ENCODE measurements at places on chromosomes 16 and 17.

DNA sequence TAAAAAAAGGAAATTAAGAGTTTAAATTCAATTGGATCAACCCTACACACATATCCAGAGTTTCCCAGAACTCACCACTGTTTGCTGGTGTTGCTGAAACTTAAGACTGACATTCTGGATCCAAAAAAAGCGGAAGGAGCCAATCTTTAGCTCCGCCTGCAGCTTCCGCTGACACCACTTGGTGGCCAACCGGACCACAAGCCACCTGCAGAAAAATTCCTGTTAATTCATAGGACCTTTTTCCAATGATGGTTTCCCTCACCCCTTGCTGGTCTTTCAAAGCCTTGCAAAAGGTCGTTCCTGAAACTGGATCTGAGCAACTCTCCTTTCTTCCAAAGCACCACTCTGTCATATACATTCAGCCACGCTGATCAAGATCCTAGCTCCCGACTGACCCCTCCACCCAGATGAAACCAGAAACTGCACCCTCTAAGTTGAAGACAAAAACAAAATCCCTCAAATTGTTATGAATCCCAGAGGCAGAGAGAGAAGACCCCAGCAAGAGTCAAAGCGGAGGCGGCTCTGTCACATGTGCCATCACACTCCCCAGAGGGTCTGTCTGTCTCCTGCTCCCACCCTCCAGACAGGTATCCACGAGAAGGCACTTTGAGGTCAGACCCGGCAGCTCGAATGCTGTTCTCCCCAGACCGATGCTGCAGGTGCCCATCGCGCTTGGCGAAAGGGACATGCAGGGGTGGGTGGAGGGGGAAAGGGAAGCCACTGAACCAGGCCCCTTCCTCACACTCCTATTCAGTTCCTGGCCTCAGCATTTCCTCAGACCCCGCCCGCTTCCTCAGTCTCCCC, 773 bp downstream of the BLTP2 start:
- peak; percentile 34 for DNase-seq

DNA sequence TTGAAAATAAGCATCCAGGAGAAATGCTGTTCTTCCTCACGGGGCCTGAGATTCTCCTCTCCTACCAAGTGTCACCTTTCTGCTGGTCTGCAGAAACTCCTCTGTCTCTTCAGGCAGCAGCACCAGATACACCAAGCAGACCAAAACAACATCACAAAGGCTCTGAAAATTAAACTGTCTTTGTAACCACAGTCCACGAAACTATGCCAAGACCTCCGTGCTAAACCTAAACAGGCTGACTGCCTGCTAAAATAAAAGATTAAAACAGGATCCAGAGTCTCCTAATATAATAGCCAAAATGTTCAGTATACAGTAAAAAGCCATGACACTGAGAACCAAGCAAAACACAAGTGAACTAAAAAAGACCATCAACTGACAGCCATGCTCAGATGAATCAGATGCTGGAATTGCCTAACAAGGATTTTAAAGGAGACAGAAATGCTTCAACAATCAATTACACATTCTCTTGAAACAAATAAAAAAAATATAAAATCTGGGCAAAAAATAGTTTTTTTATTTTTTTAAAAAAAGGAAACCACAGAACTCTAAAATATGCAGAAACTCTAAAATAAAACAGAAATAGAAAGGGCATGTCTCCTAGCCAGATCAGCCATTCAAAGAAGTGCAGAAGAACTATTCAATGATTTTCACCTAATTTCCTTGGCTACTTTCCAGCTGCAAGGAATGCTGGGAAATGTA, 50.3 kb upstream of the TOX3 start:
- DNase-seq: no peak

GRCh38 chr16:27242398-27242797, 26.2 kb downstream of the NSMCE1 start:
- DNase-seq: no peak

DNA sequence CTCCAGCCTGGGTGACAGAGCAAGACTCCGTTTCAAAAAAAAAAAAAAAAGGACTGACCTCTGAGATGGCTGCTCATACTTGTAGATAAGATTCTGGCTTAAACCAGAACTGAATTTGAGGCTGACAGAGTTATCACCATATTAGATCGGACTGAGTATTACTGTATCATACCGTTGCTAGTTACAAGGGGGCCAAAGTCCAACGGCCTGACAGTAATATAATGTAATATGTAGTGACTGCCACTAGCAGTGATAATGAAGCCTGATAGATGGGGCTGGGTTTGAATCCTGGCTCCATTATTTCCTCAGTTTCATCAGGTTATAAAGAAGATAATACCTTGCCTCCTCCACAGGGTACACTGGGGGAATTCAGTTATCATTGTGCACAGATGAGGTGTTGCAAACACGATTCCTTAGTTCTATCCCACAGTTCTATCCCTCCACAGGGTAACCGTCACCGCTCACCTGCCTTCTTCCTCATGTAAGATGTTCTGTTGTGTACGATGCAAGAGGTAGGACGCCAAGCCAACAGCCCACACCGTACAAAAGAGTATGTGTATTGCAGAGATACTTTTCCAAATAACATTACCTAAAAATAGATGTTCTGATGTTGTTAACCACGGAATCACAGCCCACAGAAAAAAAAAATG, 5.2 kb downstream of the TMEM220 start:
- DNase-seq: no peak

- DNase-seq: no peak
Measured at GRCh38 chr16:27230562-27231001, 27.3 kb downstream of the KDM8 start.

DNA sequence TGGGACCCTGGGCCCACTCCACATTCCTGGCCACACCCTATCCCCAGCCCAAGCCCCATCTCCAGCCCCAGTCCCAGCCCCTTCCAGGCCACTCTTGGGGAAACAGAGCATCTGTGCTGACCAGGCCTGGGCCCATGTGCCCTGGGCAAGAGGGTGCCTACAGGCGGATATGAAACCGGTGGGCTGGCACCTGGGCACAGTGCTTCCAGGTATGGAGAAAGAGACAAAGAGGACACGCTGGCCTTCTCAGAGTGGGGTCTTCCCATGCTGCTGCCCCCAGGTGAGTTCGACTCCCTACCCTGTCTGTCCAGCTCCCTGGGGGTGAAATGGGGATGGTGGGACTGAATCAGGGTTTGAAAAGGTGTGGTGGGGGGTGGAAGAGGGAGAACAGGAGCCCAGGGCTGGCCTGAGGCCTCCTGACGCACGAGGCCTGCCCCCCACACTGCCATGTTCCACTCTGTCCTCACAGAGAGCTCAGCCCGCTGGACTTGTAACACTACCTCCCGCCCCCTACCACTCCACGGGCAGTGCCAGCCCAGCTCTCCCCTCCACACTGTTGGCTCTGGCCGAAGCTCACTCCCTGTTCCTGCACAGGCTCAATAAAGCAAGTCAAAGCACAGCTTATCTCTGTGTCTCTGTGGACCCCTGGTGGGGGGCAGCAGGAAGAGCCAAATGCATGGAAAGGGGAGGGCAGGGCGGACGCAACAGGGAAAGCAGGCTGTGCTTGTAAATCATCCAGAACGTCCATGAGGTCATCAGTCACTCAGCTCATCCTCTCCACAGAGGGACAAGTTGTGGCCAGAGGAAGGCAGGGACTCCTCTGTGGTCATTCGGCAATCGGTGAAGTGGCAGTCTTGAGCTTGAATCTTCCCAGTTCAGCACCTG, 71.1 kb upstream of the TMEM97 start:
- no peak for DNase-seq

GRCh38 chr17:49381033-49381432, 19.0 kb upstream of the ZNF652 start:
- no peak for DNase-seq

DNA sequence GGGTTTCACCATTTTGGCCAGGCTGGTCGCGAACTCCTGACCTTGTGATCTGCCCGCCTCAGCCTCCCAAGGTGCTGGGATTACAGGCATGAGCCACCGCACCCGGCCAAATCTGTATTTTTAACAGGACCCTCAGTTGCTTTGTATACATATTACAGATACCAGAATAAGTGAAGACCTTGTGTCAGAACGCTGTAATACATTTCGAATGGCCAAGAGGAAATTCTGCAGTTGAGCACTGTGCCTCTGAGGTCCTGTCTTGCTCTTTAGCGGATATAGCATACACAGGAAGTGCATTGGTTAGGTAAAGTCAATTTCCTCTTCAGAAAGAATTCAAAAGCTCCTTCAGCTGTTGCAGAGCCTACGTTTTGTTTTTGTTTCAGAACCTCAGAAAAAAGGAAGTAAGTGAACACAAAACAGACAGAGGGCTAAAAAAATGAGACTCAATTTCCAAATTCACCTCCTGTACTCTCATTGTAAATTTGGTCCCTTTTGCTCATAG, 15.7 kb downstream of the CRLF3 start:
- DNase-seq: peak; percentile 46

DNA sequence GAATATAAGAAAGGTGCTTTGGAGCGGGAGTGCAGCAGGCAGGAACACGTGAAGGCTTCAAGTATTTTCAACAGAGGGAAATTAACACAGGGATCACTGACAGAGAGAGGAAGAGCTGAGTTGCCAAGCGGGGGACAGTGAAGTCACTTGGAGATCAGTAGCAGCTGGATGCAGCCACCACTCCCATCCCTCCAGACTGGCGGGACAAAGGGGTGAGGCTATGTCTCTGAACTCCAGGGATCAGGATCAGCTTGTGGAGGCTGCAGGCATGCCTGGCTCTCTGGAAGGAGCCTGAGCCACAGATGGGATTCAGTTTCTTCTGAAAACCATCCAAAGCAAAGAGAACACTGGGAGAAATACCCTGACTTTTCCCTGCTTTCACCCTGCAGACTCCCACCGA, 113.7 kb upstream of the IRX3 start:
- no peak for DNase-seq

- no peak for DNase-seq
Measured at GRCh38 chr17:6046431-6046830, 23.7 kb upstream of the WSCD1 start.

DNA sequence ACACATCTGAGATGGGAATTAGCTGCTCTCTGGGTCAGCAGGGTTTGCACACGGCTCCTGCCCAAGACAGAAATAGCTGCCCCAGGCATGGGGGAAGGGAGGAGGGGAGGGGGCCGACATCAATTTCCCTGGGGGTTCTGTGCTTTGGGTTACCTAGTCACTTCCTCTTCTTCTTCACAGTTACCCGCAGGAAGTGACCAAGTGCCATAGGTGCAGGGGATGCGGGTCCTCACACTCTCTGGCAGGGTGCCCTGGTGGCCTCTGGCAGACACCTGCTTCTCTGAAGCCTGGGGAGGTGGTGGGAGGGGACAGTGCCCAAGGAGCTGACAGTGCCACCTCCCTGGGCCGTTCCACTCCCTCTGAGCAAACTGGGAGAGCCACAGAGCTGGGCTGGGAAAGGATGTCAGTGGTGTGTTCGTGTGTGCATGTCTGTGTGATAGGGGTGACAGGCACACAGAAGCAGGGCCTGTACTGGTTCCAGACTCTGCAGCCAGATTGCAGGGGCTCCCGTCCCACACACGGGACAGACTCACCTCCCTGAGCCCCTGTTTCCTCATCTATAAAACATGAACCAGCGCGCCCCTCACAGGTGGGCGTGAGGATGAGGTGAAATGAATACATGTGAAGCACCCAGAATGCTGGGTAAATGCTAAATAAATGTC, 18.2 kb downstream of the SCN4A start:
- no peak for DNase-seq

DNA sequence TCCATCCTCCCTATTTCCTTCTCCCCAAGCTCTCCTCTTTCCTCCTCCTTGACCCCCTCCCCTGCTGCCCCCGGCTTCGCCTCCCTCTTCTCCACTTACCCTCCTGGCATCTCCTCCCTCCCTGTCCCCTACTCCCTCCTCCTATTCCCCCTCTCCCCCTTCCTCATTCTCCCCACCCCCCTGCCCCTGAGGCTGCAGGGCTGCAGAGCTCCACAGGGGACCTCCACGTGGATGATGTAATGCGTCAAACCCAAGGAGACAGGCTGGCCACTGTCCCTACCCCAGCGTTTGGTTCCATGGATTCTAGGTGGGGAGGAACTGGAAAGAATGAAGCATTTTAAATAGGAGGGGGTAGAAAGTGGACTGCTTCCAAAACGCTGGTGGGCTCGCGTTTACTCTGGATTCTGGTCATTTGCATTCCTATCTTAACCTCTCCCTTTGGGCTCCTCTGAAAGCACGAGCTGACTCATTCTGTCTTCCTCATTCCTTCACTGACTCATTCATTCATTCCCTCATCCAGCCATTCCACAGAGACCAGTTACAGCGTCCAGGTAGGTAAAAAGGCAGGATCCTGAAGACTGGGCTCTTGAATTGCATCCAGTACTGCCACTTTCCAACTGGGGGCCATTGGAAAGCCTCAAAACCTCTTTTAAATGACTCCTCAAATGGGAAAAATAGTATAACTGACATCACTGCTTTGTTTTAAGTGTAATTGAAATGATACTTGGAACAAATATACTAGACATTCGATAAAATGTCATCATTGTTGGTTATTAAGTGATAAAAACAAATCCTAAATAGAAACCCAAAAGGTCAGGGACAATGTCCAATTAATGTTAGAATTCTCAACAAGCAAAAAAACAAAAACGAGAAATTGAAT, 943 bp upstream of the COTL1 start:
- no peak for DNase-seq

GRCh38 chr17:78522031-78522809, 55.0 kb downstream of the DNAH17 start:
- DNase-seq: no peak

GRCh38 chr16:50476486-50477255, 71.5 kb upstream of the NKD1 start:
- no peak for DNase-seq

- DNase-seq: no peak
Measured at GRCh38 chr17:71757956-71758355, 362.9 kb upstream of the SOX9 start.

GRCh38 chr16:55294129-55294528, 29.9 kb upstream of the IRX6 start:
- no peak for DNase-seq

DNA sequence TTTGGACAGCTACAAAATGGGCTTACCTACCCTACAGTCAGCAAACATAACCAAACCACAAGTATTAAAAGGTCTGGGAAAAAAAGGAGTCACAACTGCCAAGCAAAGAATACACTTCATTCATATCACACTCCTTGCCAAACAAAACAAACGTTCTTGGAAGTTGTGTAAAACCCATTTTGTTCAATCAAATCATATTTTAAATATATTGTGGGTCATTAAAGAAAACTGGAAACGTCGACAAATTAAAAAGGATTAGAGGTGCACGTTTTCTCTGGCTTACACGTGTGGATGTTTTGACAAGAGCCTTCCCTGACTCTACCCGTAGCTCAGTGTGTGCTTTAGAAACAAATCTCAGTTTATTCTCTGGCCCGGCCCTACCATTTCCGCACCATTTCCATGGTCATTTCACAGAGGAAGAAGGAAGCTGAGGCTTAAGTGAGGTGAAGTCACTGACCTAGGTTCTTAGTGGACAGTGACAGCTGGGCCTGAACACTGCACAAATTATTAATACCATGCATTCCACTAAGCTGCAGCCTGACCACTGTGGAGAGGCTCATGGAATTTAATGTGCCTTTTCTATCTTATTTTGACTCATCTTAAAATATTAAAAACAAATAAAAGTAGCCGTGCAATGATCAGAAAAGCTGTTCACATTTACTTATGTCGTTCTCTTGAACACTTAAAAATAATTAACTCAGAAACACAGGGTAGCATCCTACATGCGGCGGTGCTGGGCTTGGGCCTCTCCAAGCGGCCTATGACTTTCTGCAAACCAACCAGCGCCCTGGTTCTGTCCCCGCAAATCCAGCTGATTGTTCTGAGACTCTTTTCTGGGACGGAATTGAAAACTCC, 968 bp downstream of the CEP112 start:
- DNase-seq: no peak

Data from globus pallidus (tissue), 1 donor.